ENCODE measurements at places on chromosomes 5 and 9.

DNA sequence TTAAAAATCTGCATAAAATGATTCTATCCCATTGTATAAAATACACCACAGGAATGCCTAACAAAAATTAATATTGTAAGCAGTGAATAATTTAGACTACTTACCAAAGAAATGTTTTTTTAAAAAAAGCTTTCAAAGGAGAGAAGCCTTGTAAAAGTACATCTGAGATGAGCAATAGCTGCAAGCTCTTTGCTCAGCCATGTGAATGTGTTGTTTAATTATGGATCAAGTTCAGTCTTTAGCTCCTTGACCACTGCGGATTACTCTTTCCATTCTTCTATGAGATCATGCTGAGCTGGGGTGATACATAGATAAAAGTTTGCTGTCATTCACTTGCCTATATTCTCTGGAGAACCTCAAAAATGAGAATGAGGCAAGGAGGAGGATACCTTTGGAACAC is 782.4 kb upstream of the ZNF608 start:
- DNase-seq = no peak

DNA sequence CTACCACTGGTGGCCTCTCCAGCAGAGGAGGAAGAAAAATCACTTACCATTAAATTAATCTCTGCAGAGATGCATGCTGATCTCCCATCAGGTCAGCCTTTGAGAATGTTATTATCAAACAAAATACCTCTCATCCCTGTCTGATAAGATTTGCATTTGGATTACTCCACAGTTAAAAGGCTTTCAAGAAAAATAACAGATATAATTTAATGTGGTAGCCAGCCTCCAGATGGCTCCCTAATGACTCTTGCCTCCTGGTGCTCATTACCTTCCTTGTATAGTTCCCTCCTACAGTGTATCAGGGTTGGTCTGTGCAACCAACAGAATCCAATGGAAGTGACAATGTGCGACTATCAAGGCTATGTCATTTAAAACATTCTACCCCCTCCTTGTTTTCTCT is 63.6 kb upstream of the TNPO1 start:
- DNase-seq = no peak

DNA sequence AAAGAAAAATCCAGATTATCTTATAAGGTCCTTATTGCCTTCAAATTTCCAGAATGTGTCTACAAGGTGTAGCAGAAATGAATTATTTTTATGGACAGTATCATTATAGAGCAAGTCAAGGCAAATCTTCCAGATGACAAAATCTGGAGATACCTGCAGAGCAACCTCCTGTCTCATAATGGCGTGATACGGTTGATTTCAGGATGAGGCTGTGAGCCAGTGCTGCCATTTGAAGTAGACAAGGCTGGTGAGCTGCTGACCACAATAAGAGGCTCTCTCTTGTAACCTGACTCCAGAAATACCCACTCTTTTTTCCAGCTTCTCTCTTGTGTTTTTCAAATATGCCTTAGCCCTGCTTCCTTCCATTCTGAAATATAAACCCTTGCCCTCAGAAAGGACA is 108.2 kb downstream of the HTR1A start:
- DNase-seq = no peak

DNA sequence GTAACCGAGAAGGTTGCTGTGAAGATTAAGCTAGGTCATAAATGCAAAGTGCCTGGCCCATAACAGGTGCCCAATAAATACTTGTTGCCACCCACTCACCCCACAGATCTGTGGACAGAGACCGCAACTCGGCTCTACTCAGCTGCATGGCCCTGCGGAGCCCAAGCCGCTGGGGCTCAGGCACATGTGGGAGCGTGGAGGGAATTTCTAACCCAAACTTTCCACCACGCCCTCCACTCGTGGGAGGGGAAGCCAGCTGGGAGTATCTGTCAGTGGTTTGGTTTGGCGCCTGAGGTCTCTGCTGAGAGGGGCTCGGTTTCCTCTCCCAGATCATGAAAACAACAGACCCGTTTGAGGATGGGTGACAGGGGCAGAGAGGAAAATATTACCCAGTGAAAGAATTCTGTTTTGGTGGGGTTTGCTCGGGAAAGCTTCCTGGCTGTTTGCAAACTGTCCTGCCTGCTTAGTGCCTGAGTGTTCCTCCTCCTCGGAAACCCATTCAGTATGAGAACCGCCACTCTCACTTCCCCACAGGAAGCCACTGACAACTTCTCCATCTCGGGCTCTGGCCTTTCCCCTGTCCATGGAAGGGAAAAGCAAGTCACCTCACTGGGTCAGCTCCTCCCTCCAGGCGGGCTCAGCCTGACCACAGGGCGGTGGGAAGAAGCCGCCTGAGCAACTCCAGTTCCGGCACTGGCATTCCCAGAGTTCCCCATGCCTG is 60.1 kb downstream of the RGS3 start:
- no peak for DNase-seq

- DNase-seq = no peak
These were observed 319.1 kb upstream of the RGMB start for GRCh38 chr5:98454407-98454806.

DNA sequence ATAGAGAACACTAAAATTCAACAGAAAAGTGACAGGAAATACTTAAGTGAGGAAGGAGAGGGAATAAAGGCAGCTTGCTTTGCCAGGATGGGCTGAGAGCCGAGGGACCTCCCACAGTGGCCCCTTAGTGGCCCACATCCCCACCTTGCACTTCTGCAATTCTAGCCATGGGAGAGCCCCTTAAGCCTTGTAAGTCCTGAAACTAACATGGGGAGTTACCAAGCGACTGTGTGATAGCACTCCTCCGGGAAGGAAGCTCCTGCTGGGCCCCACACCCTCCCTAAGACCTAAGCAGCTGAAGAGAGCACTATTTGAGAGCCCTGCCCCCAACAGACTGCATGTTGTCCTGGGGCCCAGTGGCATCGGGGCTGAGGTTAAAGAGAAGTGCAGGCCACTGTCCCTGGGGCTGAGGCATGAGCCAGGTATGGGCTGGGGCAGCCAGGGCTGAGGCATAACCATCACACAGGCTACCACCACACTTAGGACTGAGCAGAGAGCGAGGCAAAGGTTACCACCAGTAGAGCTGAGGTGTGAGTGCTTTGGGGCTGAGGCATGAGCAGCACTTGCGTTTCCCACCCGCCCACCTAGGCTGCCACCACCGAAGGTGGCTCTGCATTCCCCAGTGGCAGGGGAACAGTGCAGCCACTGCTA is 301.8 kb upstream of the TRPC7 start:
- no peak for DNase-seq

GRCh38 chr9:130104491-130105193 is 50.9 kb downstream of the GPR107 start:
- DNase-seq = no peak

GRCh38 chr5:142020122-142020659 is 7.4 kb upstream of the GNPDA1 start:
- no peak for DNase-seq
